ENCODE measurements at places on chromosomes 7 and 10.

DNA sequence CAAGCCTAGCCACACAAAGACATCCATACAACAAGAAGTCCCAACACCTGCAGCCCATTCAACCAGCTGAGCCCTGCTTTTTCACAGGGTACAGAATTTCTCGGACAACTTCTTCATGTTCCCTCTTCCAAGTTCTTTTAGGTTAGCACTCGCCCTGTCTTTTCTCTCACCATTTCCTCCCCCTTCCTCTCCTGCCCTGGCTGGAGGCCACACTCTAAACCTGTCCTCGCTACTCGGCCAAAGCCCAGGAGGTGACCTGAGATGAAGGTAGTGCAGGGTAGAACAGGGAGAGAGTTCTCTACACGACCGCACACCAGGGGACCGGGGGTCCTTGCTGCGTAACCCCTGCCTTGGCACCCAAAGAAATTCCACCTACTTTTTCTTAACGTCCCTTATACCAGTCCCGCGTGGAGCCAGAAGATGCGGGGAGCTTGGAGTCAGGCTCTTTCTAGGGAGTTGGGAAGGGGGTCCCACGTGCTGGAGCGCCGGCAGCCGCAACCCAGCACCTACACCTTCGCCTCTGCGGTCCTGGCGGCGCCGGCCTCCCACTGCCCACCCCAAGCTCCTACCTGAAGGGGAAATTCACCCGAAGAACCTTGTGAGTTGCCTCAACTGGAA is 16.0 kb upstream of the DLX6 start:
- no peak for DNase-seq

DNA sequence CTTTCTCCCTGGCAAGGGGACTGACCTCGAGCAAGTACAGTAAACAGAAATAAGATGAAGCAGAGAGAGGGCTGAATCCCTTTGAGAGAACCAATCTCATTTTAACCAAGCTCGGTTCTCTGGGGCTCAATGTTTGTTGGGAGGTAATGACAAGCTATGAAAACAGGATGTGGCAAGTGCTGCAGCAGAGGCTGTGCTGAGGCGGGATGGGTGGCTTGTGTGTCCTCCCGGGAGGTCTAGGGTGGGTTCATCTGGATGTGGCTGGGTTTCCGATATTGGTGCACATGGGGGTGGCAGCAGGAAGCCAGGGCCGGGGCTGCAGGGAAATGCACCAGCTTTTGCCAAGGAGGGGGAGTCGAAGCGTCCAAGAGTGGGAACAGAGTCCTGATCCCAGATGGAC is 84.5 kb downstream of the AOAH start:
- no peak for DNase-seq

GRCh38 chr10:77680065-77680464 is 42.5 kb upstream of the KCNMA1 start:
- DNase-seq: no peak

DNA sequence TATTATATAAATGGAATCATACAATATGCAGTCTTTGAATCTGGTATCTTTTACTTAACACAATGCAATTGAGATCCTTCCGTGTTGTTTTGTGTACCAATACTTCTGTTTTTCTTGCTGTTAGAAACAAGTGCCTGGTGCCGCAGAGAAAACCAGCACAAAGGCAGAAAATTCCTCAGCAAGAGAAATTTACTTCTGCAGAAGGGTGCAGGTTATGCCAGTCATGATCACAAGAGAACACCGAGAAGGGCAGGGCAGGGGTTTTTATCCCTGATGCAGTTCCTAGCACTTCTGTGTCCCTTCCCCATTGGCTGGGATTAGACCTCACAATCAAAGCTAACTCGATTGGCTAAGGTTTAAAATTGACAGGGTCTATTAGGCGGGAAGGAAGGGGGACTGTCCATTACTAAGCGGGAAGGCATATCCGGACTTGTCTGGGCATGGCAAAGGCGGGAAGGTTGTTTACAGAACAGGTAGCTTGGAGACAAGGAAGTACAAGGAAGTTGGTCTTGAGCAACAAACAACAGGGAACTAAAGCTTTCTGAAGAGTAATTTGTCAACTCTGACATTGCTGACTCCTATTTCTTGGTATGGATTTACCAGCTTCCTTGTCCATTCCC is 2.4 kb upstream of the ZNF33B start:
- no peak for DNase-seq

- no peak for DNase-seq
These were observed 519.6 kb downstream of the REEP3 start for GRCh38 chr10:64040781-64041180.

GRCh38 chr10:3807211-3807927 is 22.4 kb upstream of the KLF6 start:
- no peak for DNase-seq

GRCh38 chr10:121373411-121373810 is 224.8 kb downstream of the FGFR2 start:
- no peak for DNase-seq

DNA sequence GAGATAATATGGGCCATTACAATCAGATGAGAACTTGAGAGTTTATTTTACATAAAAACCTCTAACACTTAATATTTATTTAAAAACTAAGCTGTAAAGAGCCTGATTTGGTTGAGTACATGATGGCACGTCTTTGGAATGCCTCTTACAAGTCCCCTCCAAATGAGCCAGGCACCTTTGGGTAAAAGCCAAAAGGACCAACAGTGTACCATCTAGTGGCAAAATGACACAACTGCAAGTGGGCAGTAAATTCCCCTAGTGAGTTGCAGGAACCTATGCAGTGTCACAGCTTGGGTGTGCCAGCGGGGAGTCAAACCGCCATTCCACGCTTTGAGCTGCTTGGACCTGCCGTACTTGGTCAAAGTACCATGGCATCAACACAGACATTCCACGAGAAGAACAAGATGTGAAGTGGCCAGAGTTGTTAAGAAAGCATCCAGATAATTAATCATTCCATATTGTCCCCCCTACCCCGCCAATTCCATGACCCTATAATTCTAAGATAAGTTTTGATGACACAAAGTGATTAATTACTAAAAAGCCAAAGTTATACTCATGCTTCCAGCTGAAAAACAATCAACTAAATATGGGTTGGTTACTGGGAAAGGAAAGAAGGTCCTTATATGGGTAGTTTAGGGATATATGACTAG is 115.2 kb downstream of the SORBS1 start:
- DNase-seq: peak; percentile 24

- DNase-seq: peak; percentile 62
These were observed 77.6 kb upstream of the EN2 start for GRCh38 chr7:155380221-155380861.

DNA sequence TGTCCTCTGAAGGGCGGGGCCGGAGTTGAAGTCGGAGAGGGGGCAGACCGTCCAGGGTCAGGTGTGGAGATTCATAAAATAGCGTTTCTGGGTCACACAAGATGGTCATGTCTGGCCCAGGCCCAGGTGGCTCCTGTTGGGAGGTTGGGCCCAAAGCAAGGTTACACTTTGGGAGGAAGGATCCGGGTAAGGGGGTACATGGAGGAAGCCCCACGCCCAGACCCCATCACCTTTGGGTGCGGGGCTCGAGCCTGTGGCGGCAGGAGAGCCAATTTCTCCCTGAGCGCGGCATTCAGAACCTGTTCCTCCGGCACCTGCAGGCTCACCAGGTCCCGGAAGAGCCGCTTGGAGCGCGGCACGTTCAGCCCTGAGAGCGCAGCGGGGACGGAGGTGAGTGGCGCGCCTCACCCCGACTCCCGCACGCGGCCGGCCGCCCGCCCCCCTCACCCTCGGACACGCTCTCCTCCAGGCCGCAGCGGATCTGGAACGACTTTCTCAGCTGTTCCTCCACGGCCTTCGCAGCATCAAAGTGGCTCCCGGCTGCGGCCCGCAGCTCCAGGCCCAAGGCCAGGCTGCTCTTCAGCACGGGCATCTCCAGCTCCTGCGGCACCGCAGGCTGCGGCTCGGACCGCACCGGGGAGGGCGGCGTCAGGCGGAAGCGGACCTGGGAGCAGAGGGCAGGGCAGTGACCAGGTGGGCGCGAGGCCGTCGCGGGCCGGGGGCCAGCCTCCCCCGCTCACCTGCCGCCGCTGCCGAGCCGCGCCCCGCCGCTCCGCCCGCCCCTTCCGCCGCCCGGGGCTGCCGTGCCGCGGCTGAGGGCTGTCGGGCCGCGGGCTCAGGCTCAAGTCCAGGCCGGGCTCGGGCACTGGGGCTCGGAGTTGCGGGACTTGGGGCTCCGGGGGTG is 644 bp downstream of the PPP1R35 start:
- peak; percentile 29 for DNase-seq

DNA sequence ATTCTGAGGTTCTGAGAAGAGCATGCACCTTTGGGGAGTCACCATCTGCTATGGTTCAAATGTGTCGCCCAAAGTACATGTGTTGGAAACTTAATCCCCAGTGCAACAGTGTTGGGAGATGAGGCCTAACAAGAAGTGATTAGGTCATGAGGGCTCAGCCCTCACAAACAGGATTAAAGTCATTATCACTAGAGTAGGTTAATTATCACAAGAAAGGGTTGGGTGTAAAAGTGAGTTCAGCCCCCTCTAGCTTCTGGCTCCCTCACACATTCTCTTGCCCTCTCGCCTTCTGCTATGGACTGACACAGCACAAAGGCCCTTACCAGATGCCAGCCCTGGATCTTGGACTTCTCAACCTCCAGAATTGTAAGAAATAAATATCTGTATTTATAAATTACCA is 100.3 kb upstream of the C10orf90 start:
- DNase-seq: no peak
